ENCODE measurements at places on chromosomes 7 and 10.

DNA sequence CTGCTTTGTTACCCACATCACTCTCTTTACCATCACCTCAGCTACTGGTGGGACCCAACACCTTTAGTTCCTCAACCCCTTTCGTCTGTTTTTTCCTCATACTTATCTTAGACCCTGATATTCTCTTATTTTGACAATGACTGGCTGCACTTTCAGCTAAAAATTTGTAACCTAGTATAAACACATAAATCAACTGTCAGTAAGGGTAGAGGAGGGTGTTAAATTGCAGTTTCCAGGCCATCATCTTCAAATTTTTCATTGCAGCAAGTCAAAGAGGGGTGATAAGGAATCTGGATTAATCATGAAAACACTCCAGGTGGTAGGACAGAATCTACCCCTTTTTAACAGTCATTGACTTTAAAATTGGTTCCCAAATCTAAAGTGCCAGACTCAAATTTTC is 27.9 kb downstream of the SEMA3D start:
- no peak for DNase-seq

- DNase-seq = no peak
Observed at GRCh38 chr7:100342765-100343164, 15.2 kb upstream of the PILRB start.

- no peak for DNase-seq
Observed at GRCh38 chr7:94813917-94814316, 93.5 kb upstream of the PPP1R9A start.

DNA sequence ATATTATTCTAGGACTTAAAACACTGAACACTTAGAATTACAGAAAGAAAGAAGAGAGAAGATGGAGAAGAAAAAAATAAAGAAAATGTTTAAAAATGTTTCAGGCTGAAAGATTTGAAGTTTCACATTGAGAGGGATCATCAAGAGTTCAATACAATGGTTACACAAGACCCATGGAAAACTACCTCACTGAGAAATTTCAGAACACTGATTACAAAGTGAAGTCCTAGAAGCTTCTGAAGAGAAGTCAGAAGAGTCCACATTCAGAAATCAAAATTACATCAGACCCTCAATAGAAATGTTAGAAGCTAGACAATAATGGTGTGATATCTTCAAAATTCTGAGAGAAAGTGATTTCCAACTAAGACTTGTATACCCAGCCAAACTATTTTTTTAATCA is 196.1 kb downstream of the MACC1 start:
- no peak for DNase-seq

- no peak for DNase-seq
Observed at GRCh38 chr10:75662715-75663114, 231.3 kb downstream of the LRMDA start.

DNA sequence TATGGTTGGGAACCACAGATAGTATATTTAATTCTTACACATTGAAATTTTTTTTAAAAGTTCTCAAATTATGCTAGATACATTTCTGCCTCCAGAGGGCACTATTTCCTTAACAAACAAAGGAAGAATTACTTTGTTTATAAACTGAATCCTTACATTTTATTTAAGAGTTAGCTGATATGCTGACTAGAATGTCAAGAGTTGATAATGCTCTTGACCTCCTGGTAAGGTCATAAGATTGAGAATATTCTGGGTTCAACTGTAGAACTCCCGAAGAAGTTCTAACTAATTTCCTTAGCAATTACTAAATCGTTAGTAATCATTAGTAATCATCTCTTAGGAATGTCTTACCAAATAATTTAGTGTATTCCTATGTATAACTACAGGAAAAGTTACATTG is 95.3 kb upstream of the CYP26C1 start:
- peak; percentile 53 for DNase-seq

- DNase-seq = no peak
Observed at GRCh38 chr10:44843484-44843883, 67.7 kb upstream of the TMEM72 start.

DNA sequence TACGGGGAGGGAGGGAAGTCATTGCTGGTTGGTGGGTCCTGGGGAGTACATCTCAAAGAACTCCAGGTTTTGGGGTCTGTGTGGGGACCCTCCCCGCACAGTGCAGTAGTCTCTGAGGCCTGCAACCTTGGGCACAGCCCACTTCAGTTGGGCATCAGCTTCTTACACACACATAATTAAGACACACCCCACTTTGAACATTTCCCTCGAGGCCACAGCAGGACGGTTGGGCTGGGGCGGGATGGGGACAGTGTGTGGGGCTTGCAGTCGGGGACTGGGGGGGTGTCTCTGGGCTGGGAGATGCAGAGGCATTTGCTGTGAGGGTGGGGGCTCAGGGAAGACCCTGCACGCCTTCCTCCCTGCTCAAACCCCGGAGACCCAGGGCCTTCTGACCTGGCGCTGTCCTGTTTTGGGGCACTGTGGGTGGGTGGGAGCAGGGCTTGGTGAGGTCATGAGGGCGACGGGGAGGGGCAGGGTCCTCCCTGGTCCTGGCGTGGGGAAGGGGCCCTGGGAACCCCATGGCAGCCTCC is 1.3 kb downstream of the LFNG start:
- no peak for DNase-seq

- DNase-seq = no peak
Observed at GRCh38 chr10:131833013-131833412, 67.8 kb upstream of the PPP2R2D start.

DNA sequence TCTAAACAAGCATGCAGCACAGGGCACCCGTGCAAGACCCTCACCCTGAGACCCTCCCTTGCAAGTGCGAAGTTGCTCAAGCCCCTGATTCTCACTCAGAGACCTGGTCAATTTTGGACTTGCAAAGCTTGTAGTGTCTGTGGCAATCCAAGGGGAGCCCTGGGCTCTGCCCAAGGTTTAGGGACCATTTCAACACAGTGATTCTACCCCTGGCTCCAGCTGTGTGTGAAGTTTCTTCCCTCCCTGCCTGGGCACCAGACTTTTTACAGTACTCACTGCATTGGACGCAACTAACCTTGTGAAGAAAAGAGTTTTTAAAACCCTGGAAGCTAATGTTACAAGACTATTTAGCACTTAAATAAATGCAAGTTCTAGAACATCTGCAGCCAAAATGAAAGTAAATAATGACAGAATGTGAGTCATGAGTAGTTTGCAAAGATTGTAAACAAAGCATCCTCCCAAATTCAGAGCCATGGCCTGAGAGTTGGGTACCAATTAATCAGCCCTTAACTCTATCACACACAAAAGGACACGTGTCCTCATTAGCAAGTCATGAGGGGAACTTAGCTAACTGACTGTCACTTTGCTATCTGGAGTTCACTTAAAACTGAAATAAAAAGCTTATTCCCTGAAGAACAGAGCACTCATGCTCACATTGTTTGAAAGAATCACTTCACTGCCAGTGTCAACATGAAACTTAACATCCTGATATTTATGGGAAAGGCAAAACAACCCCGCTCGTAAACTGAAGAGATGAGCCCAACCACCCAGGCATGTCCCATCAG is 48.1 kb downstream of the RGS10 start:
- no peak for DNase-seq

DNA sequence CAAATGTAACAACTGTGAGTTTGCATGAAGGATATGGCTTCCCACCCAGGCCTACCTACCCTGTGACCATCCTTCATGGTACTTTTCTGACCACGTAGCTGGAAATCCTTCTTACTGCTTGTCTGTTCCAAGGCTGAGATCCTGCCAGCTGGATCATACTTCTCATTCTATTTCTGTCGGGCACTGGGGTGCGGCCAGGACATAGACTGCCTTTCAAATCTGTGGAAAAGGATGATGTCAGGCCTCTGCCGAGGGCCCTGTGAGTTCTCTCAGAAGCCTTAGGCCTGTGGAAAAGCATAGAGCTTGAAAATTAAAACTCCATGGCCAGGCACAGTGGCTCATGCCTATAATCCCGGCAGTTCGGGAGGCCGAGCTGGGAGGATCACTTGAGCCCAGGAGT is 10.0 kb downstream of the VWC2 start:
- DNase-seq = no peak

DNA sequence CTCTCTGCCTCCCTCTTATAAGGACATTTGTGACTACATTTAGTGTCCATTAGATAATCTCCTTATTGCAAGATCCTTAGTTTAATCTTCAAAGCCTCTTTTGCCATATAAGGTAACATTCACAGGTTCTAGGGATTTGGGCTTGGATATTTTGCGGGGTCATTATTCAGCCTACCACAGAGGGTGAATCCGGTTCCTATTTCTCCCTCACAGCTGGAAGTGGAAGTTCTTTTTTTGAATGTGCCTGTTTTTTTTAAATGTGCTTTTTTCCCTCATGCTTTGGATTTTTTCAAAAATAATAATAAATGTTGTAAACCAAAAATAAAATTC is 17.1 kb upstream of the FAM221A start:
- no peak for DNase-seq

DNA sequence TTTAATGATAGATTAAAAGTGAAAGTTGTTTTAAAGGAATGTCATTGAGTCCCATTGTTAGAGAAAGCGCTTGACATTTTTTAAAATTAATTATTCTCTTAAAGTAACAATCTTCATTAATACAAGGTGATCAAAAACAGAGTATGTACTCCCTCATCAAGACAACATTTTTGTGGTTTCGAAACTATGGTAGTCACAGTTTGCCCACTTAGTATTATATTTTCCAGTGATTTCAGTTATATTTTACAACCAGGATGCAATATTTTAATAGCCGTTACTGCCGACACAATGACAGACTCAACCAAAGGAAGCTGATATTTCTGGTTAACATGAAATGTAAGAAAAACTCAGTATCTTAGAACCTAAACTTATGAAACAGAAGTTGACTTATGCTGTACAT is 31.3 kb downstream of the MKX start:
- no peak for DNase-seq

GRCh38 chr7:27677912-27678612 is 15.4 kb upstream of the HIBADH start:
- peak; percentile 97 for DNase-seq

- DNase-seq = no peak
Observed at GRCh38 chr7:159026271-159027055, 118.2 kb downstream of the VIPR2 start.

DNA sequence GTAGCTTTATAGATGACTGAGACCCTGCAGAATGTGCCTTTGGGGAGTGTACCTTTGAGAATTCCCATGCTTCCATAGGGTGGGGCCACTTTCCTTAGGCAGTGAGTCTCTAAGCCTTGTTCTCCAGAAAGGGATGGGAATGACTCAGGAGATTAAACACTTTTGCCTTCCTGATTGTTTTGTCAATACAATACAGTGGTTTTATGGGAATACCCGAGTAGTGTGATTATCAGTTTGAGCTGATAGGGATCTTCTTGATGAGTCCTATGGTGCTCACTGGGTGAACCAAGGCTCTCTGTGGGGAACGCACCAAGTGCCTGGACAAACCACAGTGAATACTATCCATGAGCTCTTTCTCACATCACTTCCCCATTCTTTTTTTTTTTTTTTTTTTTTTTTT is 6.3 kb downstream of the MYOF start:
- peak; percentile 92 for DNase-seq

DNA sequence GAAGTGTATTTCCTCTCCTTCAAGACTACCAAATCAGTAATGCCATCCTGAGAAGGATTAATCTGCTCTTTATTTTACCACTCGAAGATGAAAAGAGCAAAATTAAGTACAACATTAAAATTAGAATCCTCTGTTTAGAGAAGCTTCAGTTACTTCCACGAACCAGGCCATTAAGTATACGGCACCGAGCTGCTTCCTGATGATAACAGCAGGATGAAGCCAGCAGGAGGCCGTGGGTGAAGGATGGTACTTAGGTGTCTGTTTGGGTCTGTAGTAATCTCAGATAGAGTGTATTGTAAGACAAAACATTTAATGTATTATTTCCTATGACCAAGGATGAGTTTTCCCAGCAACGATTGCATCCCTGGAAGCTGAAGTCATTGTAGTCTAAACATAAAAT is 362.8 kb downstream of the SFMBT2 start:
- DNase-seq = no peak

- DNase-seq = no peak
Observed at GRCh38 chr7:1698951-1699350, 28.9 kb downstream of the ELFN1 start.

GRCh38 chr10:78403781-78404180 is 370.1 kb downstream of the RPS24 start:
- DNase-seq = no peak

- peak; percentile 35 for DNase-seq
Observed at GRCh38 chr7:134885967-134886352, 100.3 kb upstream of the AGBL3 start.

DNA sequence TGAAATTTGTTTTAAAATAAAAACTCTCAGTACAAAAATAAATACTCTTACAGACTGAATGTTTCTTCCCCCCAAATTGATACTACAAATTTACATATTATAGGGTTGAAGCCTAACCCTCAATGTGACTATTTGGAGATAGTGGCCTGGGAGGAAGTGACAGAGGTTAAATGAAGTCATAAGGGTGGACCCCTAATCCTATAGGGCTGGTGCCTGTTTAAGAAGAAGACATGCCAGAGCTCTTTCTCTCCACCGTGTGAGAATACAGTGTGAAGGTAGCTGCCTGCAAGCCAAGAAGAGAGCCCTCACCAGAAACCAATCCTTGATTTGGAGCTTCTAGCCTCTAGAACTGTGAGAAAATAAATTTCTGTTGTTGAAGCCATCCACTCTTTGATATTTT is 67.6 kb downstream of the MCU start:
- no peak for DNase-seq

- DNase-seq = no peak
Observed at GRCh38 chr7:105403128-105403527, 14.4 kb upstream of the SRPK2 start.

DNA sequence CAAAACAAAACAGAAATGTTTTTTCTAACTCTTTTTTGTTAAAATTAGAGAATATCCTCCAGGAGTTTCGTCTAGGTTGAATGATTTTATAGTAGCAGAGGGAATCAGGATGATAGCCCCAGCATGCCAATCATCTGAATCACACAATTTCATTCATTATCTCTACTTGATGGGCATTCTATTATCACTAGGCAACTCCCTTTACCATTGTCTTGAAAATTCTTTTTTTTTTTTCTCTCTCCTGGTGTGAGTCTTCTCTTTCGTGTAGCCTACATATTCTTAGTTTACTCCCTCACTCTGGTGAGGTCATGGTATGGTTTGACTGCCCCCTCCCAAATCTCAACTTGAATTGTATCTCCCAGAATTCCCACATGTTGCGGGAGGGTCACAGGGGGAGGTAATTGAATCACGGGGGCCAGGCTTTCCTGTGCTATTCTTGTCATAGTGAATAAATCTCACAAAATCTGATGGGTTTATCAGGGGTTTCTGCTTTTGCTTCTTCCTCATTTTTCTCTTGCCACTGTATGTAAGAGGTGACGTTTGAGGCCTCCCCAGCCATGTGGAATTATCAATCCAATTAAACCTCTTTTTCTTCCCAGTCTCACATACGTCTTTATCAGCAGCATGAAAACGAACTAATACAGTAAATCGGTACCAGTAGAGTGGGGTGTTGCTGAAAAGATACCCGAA is 105.0 kb downstream of the OTUD1 start:
- DNase-seq = no peak

DNA sequence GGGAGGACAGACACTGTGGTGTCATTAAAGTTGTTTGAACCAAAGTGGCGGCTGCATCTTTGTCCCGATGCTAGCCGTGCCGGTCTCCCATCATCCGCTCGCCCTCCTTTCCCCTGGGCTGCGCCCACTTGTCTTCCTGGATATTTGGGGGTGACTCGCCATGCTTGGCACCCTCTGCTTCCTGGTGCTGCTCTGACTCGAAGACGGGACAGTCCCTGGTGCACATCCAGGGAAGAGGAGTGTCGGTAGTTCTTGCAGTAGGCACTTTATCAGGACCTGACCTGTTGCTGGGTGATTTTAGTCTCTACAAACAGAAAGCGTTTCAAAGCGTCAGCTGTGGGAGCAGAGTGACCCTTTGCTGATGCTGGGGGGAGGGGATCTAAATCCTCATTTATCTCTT is 68.3 kb upstream of the DNAJB6 start:
- no peak for DNase-seq
